ENCODE measurements at places on chromosomes 5 and 9. TPM values are rescaled to one million over a fixed set of nuclear protein-coding genes. Genes with fewer than 3 reads are reported as not detected.

Gene PCDH12
- total RNA-seq, result 0.31 TPM

Gene SEMA5A
- 0.23 TPM for total RNA-seq

DNA sequence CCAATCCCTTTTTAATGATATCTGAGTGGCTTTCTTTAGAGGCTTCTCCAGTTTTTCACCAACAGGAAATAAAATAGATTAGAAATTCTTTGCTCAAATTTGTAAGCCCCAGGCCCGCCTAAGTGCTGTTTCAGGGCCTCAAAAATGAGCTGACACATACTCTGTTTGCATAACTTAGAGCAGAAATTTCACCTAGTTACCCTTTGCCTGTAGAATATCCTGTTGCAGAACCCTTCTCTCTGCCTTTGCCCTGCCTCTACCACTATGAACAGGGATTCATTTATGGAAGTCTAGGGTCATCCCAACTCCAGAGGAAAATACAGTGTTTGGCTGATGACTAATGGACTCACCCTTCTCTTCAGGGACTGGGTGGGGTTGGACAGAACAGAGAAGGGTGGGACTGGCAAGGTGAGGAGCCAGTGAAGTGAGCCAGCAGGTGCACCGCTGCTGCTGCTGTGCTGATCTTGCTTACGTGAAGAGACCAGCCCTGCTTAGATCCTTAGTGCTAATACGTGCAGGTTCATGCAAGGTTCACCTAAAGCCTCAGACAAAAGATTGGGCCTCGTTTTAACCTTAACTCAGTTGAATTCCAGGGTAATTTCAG is 22.8 kb downstream of the OSTF1 start:
- H3K27me3 ChIP-seq, result no peaks in the 10 kb centered on the region
- no peak for DNase-seq
- peak overlapping the region; percentile 12 for H3K4me3 ChIP-seq
- H3K4me1 ChIP-seq, result peaks cover 52% of the 10 kb centered on the region
- peak overlapping the region; percentile 33 for H3K27ac ChIP-seq
- no peaks in the 10 kb centered on the region for H3K36me3 ChIP-seq

DNA sequence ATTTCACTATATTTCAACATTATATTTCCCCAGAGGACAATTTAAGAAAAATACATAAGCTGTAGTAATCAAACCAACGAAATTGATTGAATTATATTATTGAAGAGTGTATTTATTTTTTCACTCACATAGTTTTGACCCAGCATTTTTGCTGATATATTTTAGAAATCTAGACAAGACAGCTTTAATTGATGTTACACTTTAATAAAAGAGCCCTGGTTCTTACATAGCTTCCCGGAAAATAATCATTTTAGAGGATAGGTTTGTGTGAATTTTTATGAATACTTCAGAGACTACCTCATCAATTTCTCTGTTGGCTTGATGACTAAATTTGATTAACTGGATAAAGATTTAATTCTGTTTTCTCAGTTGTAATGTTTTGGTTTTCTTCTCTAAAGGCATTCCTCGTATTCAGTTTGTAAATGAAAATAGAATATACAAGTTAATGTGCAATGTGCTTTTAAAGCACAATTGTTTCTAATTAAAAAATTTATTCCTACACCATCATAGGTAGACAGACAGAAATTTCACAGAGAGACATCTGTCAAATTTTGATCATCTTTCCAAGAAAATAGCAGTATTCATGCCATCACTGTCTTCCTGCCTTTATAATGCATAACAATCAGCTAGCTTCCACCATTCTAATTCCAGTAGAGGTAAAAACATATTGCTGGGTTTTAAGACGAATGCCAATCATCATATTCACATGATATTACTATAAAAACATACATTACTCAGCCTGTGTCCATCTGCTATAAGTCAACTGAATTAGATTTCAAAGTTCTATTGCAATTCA is 441.4 kb downstream of the CDH12 start:
- no peaks in the 10 kb centered on the region for H3K36me3 ChIP-seq
- no peak overlapping the region for H3K27ac ChIP-seq
- no peaks in the 10 kb centered on the region for H3K4me1 ChIP-seq
- DNase-seq, result no peak
- H3K27me3 ChIP-seq, result no peaks in the 10 kb centered on the region

DNA sequence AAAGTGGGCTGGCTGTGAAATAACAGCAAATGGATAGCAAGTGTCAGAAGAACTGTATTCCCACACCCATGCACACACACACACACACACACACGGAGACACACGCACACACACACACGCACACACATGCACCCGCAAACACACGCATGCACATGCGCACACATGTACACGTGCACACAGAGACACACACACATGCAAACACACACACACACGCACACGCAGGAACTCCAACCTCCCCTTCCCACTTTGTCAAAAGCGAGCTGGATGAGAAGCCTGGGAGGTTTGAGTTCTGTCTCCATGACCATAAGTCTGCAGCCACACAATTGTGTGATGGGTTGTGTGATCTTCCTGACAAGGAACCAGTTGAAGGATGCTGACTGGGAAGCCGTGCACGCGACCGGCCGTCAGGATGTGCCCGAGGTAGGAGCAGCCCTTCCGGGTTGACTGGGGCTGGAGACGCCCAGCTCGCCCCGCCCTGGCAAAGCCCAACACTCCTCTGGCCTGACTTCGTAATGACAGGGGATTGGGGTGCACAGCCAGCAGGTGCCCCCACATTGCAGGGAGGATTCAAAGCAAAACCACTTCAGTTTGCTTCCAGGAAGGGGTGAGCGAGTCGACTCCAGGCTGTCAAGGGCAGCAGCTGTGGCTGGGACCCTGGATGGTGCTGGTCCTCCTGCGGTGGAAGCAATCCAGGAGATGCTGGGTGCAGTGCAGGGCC is 29.3 kb upstream of the NKD2 start:
- H3K4me1 ChIP-seq, result peaks cover 20% of the 10 kb centered on the region
- H3K27ac ChIP-seq, result no peak overlapping the region
- H3K36me3 ChIP-seq, result peaks cover 4% of the 10 kb centered on the region
- H3K4me3 ChIP-seq, result no peak overlapping the region
- H3K27me3 ChIP-seq, result peaks cover 10% of the 10 kb centered on the region
- no peak for DNase-seq

GRCh38 chr5:3036041-3036788 is 284.7 kb upstream of the IRX2 start:
- no peaks in the 10 kb centered on the region for H3K36me3 ChIP-seq
- H3K27me3 ChIP-seq, result no peaks in the 10 kb centered on the region
- no peak overlapping the region for H3K27ac ChIP-seq
- no peak overlapping the region for H3K4me3 ChIP-seq
- H3K4me1 ChIP-seq, result no peaks in the 10 kb centered on the region

- no peak overlapping the region for H3K4me3 ChIP-seq
- no peaks in the 10 kb centered on the region for H3K4me1 ChIP-seq
- DNase-seq, result no peak
- no peaks in the 10 kb centered on the region for H3K27me3 ChIP-seq
- H3K36me3 ChIP-seq, result no peaks in the 10 kb centered on the region
- no peak overlapping the region for H3K27ac ChIP-seq
Measured at GRCh38 chr9:79015951-79016350, 555.8 kb upstream of the TLE4 start.
